ENCODE measurements at places on chromosomes 16 and 17.

GRCh38 chr17:50781167-50781566, 13.8 kb upstream of the ANKRD40CL start:
- no peak for DNase-seq

- DNase-seq, result peak; percentile 91
These were observed at the start of gene SOX9 for GRCh38 chr17:72120642-72121163. TSS of gene SOX9 (plus strand) at chr17:72121020. CDS start at chr17:72121392, 372 bp downstream.

DNA sequence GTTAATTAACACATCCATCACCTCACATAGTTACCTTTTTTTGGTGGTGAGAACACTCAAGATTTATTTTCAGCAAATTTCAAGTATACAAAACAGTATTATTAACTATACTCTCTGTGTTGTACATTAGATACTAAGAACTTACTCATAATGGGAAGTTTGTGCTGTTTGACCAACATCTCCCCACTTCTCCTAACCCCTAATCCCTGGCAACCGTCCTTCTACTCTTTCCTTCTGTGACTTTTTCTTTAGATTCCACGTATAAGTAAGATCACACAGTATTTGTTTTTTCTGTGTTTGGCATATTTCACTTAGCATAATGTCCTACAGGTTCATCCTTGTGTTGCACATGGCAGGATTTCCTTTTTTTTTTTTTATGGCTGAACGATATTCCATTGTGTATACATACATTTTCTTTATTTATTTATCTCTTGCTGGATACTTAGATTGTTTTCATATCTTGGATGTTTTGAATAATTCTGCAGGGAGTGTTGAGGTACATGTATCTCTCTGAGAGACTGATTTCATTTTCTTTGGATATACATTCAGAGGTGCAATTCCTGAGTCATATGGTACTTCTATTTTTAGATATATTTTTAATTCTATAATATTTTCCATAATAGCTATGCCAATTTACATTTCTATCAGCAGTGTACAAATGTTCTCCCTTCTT, 19.0 kb downstream of the PPM1D start:
- no peak for DNase-seq

DNA sequence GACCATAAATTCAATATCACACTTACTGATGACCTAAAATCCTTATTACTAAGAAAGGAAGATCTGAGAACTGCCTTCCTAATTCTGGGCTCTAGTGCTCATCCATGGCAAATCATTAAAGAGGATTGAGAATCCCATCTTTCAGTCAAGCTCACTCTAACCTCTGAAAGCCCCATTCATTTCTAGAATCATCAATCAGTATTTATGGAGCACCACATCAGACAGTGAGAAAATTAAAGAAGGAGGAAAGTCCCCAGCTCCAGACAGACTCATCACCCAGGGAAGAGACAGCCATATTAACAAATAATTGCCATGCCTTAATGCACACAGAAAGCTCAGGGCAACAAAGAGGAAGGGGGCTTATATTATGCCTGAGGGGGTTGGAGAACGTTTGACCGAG, 256.1 kb upstream of the SOX9 start:
- no peak for DNase-seq

- DNase-seq, result no peak
These were observed 48.5 kb upstream of the HS3ST2 start for GRCh38 chr16:22765479-22765878.

GRCh38 chr17:45021607-45022287, 29.7 kb downstream of the DCAKD start:
- peak; percentile 89 for DNase-seq

- no peak for DNase-seq
These were observed 72.1 kb downstream of the IL21R start for GRCh38 chr16:27474041-27474440.

- DNase-seq, result no peak
These were observed 71.1 kb downstream of the RPH3AL start for GRCh38 chr17:281365-281999.

DNA sequence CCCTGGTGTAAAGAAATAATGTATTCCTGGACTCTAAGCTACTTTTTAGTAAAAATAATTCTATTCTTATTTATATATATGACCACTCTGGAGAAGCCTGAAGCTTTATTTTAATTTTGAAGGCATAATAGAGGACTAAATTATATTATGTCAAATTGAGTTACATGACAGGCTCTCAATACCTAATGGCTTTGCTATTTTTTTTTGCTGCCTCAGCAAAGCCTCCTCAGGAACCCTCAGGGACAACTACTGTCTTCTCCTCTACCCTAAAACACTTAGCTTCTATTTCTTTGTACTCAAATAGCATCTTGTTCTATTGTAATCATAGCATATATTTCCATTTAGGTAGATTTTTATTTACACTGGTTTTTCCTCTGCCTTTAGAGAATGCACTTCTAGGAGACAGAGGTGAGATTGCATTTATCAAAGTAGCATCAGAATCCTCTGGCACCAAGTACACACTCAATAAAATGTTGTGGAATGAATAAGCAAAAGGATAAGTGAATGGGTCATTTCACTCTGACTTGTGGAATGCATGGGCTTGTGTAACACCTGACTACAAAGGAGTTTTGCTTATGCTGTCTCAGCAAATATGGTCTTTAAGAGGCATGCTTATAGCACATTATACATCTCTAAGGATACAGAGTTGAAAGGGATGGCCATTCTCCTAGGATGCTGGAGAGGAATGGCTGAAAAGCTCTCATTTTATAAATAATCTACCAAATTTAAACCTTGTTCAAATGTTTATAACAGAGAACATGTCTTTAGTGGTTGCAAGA, 605.2 kb downstream of the KCNJ2 start:
- no peak for DNase-seq

DNA sequence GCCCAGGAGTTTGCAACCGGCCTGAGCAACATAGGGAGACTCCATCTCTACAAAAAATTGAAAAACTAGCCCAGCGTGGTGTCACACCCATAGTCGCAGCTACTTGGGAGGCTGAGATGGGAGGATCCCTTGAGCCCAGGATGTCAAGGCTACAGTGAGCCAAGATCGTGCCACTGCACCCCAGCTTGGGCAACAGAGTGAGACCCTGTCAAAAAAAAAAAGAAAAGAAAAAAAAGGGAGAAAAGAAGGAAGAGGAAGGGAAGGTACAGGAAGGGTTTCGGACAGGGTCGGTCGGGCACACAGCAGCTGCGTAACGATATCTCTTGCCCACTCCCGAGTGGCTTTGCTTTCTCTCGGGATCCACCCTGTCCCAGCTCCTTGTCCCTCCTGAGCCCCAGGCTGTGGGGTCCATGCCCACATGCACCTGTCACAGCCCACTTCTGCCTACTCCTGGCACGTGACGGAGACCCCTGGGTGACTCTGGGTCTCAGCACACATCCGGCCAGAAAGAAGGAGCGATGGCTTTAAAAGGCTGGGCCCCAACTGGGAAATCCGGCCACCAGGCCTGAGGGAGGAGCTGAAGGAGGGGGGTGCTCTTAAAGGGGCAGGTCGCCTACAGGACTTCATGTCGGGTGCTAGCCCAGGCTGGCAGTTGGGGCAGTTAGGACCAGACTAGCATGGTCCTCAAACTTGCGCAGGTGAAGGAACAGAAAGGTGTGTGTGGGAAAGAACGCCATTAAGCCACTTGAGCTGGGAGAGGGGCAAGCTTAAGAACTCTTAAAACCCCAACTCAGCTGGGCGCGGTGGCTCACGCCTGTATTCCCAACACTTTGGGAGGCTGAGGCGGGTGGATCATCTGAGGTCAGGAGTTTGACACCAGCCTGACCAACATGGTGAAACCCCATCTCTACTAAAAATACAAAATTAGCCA, at the start of gene GHDC:
GHDC (minus strand) TSS at position 526 of the 931 bp plus-strand sequence. CDS start 913 bp downstream, outside the sequence.
- DNase-seq, result no peak

GRCh38 chr17:73163043-73163442, 1.8 kb upstream of the SSTR2 start:
- DNase-seq, result no peak

DNA sequence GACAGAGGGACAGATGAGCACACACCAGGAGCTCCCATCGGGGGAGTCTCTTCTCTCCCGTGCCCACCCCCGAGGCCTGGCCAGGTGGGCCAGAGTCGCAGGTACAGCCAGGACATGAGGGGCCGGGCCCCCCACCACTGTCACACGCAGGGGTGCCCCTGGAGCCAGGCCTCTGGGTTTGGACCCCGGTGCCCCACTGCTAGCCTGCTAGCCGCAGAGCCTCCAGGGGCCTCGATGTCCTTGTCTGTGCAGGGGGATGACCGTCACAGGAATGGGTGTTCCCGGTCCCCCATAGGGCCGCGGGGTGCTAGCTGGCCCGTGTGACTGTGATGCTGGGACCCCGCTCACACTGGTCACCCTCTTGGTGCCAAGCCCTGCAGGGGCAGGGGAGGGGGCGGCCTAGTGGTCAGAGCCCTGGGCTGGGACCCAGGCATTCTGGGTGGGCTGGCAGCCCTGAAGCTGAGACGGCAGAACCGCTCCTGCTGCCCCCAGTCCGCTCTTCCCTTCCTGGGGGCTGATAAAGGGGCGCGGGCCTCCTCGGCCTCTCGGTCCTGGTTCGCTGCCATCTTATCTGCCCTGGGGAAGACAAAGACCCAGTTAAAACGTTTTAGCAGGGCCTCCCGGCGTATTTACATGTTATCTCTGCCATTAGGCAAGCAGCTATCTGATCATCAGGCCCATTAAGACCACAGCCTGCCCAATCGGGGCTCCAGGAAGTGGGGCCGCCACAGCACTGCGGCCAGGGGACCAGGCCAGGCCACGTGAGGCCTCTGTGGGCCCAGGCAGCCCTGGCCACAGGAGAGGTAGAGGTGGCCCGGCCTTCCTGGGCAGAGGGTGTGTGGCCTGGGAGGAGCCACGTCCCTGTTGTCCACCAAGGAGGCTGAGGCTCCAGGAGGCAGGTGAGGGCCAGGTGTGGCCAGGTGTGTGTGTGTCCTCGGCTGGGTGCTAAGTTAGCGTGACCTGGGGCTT, 57.2 kb upstream of the ZC3H18 start:
- DNase-seq, result no peak

DNA sequence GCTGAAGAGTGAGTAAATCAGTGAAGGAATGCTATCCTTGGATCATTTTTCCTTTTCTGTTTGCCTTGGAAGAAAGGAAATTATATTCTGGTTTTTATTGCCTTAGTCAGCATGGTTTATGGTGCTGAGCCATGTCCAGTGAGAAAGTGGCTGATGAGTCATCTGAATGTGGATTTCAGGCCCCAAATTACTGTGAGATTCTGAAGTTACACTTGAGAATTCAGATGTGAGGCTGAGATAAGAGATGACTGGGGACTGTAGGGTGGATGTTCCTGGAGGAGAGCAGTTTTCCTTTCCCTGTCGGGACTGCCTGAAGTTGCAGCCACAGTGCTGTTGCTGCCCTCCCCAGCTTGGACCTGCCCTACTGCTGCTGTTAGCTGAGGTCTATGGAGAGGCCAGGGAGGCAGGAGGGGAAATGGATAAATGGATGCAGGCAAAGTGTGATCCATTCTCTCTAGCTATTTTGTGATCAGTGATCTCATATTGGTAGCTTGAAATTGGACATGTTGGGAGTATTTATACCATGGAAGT, 4.2 kb upstream of the MAP3K14 start:
- DNase-seq, result peak; percentile 61

DNA sequence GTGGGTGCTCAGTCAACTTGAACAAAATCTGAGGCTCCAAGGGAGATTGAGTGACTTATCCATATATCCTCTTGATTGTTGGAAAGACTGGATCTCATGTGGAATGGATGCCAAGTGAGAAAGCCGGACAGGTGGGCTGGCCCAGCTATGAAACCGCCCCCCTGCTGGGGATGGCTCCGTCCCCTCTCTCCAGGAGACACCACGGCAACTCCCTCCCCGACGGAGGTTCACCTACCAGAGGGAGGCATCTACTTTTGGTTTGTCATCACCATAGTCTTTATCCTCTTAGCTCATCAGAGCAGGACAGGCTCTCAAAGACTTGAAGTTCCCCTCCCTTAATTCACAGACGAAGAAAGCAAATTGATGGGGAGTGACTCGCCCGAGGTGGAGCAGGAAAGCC, 1.8 kb upstream of the ALG1 start:
- no peak for DNase-seq

DNA sequence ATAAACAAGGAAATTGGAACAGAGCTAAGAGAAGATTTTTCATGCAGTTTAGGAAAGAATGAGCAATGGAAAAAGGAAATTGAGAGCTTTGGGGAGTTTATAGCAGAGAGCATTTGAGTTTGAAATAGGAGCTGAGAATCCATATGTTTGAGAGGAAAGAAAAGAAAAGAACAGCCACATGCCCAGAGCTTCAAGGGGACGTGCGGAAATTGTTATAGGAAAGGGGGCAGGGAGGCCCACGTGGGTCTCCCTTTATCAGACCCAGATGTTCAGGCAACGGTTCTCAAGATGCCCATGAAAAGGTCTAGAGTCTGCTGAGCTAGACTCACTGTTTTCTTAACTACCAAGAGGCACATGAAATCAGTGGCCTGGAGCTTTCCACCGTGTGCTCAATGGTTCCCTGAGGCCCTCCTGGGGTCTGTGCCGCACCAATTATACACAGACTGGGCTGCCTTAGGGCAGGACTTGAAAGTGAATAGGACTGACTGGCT, 31.2 kb downstream of the CHD9 start:
- DNase-seq, result no peak

DNA sequence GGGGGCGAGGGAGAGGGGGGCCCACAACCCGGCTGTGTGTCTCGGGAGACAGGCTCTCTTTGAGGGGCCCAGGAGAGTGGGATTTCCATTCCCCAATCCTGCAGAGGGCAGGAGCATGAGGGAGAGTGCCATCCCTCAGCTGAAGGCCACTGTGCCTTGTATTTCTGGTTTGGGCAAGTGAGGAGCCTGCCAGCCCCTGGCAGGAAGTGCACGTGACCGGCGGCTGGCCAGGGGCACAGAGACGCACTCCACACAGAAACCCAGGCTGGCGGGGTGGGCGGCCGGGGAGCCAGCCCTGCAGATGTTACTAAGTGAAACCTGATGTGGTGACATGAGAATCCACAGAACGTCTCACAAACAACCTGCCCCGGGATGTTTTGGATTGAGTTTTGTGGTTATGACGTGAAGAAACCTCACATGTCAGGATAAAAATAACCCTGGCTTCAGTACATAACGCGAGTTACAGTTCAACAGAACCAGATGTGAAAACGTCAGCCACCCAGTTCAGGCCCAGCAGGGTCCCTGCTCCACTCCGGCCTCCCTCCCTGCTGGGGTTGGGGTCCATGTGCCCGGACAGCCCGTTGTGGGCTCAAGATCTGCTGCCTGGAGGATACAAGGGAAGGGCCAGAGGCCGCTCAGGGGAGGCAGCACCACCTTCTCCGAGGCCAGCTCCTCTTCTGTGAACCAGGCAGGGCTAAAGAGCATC, 51.7 kb upstream of the MTSS2 start:
- no peak for DNase-seq

GRCh38 chr16:77849646-77850258, 61.4 kb downstream of the VAT1L start:
- DNase-seq, result no peak

- DNase-seq, result no peak
These were observed 105.4 kb downstream of the TRIM37 start for GRCh38 chr17:59001158-59001814.

DNA sequence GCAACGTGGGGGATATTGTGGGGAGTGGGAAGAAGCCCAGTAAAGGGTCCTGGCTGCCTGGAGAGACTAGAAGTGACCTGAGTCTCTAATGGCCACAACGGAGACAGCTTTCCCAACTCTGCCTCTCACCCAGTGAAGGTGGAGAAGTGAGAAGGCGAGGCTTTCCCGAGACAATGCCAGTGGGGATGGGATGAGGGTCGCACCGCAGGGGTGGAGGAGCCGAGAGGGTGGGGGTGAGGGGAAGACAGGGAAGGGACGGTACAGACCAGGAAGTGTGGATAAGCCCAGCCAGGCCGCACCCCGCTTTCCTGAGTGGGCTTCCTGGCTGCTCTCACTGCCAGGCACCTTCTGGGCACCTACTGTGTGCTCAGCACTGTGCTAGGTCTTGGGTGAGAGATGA, 7.5 kb upstream of the SPPL2C start:
- no peak for DNase-seq

All from 8988T (cell line).